ENCODE measurements at places on chromosomes 5 and 9.

DNA sequence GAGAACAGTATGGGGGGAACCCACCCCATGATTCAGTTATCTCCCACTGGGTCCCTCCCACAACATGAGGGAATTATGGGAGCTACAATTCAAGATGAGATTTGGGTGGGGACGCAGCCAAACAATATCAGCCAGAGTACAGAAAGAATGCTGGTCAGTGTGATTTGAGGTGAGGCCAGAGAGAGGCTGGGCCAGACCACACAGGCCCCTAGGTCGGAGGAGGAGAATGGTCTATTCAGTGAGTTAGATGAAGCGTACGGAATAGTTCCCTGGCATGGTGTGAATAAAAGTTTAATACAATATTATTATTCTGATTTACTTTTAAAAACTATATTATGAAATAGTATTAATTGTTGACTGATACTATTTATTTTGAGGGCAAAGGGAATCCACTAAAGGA lies 39.7 kb downstream of the PCSK5 start:
- DNase-seq = no peak

DNA sequence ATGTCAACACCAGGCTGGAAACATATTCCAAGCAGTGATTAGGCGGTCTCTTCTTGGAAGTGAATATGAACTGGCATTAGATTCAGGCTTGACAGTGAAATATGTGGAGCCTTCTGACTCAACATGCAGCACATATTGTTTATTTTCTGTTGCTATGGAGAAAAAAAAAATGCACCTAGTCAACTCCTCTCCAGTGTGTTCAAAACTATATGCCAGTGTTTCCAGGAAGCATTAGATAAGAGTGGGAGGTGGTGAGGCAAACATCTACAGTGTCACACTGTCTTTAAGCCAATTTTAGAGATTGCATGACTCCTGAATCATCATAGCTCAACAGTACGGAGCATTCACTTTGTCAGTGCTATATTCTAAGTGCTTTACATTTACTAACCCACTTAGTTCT lies 117.9 kb downstream of the HCN1 start:
- no peak for DNase-seq

- DNase-seq = no peak
Observed at GRCh38 chr5:73523861-73524260, 25.6 kb downstream of the BTF3 start.

DNA sequence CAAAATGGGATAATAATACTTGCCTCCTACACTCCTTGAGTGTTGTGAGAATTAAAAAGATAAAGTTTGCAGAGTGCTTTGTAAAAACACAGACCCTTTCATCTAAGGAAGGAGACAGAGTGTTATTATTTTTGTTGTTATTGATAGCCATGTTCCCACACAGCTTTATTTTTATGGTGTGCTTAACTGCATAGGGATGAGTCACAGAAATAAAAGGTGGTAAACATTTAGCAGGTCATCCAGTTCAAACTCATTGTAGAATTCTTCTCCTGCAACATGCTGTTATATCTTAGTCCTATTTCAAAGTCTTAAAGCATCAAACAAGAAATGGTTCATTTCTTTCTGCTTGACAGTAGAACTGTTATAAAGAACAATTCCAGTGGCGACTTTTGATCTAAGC lies 367.5 kb upstream of the ACTBL2 start:
- DNase-seq = no peak

DNA sequence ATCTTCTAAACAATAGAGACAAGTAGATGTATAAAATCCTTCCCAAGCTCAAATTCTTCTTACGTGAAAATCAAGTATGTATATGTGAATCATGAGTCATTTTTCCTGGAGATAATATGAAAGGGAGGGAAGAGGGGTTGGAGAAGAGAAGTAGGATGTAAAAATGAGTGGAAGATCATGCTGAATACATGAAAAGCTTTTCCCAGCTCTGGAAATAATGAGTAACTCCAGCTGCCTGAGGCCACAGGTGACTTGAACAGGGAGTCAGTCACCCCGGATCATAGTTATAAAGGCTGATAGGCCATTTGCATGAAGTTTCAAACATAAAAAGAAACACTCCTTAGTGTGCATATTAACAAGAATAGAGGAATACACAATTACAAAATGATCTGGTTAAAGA lies 486.7 kb downstream of the EFNA5 start:
- DNase-seq = no peak

DNA sequence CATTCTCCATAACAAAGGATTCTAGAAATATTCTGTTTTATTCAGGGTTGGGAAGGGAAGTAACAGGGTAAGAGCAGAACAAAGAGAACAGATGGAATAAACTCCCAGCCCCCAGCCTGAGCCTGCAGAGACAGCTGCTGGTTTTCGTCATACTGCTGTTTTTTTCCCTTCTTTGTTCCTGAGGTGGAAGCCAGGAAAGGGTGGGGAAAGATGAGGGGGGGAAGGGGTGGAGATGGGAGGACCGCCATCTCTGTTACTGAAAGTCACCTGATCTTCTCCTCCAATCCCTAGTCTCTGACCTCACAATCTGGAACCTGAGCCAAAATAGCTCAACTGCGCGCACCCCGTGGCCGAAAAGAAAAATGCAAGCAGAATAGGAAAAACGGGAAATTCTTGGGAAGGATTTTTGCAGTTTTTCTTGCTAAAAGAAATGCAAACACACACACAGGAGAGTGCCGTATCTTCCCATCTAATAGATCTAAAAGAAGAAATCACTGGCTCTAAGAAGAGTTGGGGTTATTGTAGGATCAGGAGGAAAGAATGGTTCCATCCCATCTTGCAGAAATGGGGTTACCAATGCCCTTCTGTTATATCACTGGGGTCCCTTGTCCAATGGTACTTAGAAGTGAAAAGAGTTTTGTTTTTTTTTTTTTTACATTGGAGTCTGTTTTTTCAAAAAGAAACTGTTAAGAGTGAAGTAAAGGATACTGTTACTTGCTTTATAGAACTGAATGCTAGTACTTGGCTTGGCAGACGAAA lies 57.9 kb downstream of the DIAPH1 start:
- DNase-seq = peak; percentile 67

All from T1000 (cell line).